Tongue (tissue), 3 donors: ENCODE measurements at places on chromosomes 2 and 18. TPM values are rescaled to one million over a fixed set of nuclear protein-coding genes. Genes with fewer than 3 reads are reported as not detected.

Gene NOSTRIN
- 6.9 TPM for total RNA-seq

DNA sequence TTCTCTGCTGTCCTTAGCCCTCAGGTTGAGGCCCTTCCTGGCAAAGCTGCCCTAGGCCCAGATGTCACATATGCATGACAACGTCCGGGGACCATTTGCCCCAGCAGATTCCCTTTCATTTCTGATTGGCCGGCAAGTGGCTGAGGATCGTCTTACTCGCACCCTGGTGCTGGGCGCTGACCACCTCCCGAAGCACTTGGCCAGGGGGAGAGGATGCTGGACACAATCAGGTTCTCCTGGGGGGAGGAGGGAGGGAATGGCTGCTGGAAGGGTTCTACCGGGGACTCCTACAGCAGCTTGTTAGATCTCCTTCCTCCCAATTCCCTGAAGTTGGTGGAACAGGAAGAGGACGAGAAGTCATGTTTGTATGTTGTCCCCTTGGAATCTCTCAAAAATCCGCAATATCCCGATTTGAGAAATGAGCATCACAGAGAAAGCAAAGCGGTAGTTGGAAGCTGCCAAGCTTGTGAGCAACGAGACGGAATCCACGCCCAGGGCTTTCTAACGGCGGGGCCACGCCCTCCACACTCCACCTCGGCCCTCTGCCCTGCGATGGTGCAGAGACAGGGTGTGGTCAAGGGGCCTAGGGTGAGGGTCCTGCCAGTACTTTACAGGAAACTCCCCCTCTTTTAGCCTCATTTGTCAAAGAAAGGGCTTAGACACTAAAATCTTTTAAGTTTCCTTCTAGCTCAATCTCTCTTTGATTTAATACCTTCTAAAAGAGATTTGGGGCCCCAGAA lies 61.8 kb upstream of the YWHAQ start:
- DNase-seq: peak; percentile 55

DNA sequence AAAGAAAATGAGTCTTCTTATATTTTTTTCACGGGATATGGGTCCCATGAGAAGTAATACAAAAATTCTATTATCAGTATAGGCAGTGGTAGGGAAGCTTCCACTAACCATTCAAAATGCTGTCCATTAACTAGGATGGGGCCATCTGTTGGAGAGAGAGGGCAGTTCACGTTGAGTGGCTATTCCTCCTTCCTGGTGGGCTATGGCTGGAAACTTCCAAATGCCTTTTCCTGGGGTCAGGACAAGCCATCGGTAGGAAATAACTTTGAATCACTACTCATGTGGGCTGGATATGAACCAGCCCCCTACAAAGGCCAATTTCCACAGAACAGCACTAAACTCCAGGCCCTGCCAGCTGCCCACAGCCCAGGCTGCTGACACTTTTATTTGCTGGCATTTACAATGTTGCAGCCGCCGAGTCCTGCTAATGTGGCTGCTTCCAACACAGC lies 156.1 kb upstream of the HNRNPA3 start:
- DNase-seq: no peak

Gene KCNG2
- total RNA-seq: not detected

Gene WDCP
- total RNA-seq: 12.6 TPM

GRCh38 chr2:225353579-225354085 lies 45.9 kb upstream of the NYAP2 start:
- DNase-seq: no peak

- no peak for DNase-seq
These were observed 407.6 kb downstream of the TGIF1 start for GRCh38 chr18:3857544-3857943.

Gene GNLY
- total RNA-seq: not detected

DNA sequence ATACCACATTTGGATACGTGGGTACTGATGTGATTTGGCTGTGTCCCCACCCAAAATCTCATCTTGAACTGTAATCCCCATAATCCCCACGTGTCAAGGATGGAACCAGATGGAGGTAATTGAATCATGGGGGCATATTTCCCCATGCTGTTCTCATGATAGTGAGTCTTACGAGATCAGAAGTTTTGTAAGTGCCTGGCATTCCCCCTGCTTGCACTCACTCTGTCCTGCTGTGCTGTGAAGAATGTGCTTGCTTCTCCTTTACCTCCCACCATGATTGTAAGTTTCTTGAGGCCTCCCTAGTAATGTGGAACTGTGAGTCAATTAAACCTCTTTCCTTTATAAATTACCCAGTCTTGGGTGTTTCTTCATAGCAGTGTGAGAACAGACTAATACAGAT lies 70.3 kb downstream of the CHST9 start:
- no peak for DNase-seq

Gene DCDC2C
- not detected for total RNA-seq

DNA sequence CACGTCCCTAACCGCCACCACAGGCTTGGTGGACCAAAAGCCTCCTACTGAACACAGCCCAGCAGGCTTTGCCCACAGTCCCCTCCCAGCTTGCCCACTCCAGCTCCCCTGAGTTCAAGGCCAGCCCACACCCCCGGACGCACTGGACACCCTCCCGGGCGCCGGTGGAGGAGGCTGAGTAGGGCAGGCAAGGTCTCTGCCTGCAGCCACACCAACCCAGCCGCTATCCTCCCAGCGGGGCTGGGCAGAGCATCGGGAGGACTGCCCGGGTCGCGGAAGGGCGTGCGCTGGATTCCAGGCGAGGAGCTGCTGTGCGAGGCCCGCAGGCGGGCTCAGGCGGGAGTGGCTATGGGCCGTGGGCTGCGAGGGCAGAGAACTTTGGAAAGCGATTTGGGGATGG lies 49.5 kb downstream of the PLEKHB2 start:
- no peak for DNase-seq

GRCh38 chr2:139098961-139099360 lies 318.8 kb upstream of the NXPH2 start:
- no peak for DNase-seq

DNA sequence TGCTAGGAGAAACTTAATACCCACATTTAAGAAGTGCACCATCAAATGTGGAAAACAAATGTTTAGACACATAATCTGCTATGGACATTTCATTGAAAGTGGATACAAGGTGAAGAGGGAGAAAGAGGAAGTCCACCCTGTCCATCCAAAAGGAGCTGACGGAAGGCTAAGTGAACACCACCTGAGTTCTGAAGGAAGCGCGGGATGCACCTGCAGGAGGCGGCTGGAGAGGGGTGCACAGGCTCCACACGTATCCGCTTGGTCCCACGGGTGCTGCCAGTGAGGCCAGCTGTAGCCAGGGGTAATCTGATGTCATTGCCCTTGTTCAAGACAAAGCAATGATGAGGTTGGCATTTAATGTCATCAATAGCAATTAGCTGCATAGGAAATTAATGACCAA lies 75.9 kb upstream of the TMEM18 start:
- DNase-seq: no peak

GRCh38 chr18:47754311-47755101 lies 176.0 kb downstream of the SMAD2 start:
- DNase-seq: peak; percentile 3

Gene CDCA7
- 14.4 TPM for total RNA-seq

GRCh38 chr18:50610349-50610748 lies 50.5 kb downstream of the MAPK4 start:
- no peak for DNase-seq

Gene PLB1
- total RNA-seq: 2.4 TPM

DNA sequence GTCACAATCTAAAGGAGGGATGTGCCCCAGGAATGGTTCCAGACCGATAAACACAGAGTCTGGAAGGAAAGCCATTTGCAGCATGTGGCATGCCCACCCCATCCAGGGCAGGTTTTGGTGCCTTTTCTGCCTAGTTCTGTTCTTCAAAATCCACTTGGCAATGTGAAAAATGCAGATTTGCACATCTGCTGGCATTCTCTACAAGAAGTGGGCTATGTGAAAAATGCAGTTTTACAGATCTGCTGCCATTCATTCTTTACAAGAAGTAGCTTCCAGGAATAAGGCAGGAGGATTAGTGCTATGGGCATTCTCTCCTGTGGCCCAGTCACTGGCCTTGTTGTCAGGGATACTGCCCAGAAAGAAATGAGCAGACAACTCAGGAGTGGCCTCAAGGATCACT lies 68.1 kb downstream of the C1D start:
- no peak for DNase-seq

- DNase-seq: no peak
These were observed 55.3 kb downstream of the ARHGEF4 start for GRCh38 chr2:130891966-130892365.

DNA sequence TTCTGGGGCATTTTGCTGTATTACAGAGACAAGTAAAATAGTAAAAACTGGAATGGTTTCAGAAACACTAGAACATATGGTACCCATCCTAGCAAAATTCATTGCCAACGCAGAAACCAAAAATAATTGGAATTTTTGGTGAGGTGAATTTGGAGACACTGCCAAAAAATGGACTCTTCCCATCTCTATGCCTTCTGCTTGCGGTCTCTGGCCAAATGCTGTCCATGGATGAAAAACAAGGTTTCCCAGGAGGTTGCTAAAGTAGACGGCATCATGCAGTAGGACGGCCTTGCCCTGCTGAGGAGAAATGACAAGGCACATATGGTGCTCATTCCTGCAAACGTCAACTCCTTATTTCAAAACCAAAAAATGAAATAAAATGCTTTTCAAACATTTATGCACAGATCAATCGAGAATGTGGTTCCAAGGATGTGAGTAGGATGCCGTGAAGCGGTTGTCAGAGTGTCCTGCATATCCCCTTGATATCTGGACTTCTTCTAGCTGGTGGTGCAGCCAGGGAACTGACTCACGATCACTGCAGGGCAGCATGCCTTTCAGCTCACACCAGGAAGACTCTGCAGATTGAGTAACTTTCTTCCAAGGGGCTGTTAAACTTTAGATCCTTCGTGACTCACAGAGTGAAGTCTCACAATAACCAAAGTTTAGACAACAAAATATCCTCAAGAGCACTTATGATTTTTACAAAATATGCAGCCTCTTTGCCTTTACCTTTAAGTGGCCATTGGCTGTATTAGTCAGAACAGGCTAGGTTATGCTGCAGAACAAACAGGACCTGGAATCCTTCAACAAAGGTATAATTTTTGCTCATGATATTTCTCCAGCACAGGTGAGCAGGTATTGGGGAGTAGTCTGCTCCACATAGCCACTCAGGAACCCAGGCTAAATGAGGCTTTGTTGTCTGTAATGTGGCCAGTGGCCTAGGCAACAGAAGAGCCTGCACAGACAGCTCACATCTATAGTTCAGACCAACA lies 149.4 kb upstream of the NDUFV2 start:
- peak; percentile 36 for DNase-seq

DNA sequence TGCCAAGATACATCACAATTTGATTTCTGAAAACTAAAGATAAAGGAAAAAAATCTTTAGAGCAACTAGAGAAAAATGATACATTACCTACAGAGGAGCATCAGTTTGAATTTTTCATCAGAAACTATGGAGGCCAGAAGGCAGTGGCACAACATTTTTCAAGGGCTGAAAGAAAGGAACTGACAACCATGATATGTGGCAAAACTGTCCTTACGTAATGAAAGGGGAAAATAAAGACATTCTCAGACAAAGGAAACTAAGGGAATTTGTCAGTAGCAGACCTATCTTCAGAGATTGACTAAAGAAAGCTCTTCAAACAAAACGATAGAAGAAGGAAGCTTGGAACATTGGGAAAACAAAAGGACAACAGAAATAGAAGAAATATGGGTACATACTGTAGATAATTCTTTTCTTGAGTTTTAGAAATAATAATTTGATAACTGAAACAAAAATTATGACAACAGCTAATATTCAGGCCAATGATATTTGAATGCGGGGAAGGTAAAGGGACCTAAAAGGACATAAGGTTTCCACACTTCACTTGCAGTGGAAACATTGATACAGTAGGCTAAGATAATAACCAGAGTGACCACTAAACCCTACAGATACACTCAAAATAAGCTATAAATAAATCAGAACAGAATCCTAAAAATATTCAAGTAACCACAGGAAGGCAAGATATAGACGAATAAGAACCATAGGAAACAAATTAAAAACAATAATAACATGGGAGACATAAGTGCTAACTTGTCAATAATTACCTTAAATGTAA lies 70.0 kb upstream of the NPAS2 start:
- no peak for DNase-seq

GRCh38 chr2:177221970-177222369 lies 9.4 kb downstream of the HNRNPA3 start:
- DNase-seq: no peak

Gene PIGN
- 58.5 TPM for total RNA-seq

Gene ATRAID
- total RNA-seq: 114 TPM

GRCh38 chr2:237566401-237567235 lies at the start of gene PRLH:
TSS of gene PRLH (plus strand) at chr2:237566574. CDS start at chr2:237566574, 0 bp downstream.
- no peak for DNase-seq
